ENCODE measurements at places on chromosomes 3 and 15.

DNA sequence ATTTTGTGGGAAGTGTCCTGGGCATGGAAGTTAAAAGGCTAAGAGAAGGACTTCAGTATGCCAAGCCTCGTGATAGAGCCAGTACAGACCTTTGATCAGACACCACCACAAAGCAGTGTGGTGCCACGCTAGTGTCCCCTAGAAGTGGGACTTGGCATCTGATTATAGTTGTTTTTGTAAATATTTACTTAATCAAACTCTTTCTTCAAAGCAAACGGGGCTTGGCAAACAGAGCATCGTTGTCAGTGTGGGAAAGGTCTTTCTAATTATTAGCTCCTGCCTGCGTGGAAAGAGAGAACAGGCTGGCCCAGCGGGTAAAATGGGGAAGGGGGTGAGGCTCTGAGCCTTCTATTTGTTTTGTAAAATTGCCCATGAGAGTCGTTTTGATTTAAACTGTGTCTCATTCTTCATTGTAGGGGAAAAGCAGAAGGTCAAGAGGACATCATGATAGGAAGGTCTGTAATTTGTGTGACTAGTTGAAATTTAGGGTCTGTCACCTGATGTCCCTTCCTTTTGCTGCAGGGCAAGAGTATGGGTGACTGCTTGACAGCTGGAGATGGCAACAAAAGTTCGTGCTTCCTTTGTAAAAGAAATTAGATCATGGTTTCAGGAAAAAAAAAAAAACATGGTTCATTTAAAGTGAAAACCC lies 105.0 kb downstream of the IQCH start:
- DNase-seq: no peak

DNA sequence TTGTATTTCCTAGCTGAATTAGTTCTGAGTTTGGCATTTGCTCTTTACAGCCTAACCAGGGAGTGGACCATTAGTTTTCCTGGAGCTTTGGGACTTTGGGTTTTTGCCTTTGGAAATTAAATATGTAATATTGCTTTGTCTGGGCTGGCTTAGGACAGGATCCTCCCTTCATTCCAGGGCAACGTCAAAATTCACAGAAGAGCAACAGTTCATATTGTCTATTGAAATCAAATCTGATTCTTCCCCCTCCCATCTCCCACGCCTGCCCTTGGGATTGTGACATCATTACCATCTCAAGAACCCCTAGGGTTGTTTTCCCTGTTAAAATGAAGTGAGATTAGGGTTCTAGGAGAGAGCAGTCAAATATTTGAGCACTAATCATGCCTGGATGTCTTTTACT lies 194.1 kb downstream of the ROBO2 start:
- no peak for DNase-seq

DNA sequence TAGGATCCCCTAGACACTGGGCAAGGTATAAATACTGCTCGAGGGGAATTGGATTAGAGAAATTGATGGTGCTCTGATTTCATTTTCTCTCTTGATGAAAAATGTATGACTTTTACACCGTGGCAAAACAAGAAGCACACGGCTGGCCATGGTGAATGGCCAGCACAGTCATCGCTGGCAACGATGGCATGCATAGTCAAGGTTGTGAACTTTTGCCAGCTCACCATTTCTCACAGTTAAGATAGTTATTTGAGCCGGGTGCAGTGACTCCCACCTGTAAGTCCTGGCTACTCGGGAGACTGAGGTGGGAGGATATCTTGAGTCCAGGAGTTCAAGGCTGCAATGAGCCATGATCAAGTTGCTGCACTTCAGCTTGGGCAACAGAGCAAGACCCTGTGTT lies 95.4 kb downstream of the HMG20A start:
- no peak for DNase-seq

- DNase-seq: no peak
Observed at GRCh38 chr15:100672959-100673358, 70.6 kb downstream of the ASB7 start.

DNA sequence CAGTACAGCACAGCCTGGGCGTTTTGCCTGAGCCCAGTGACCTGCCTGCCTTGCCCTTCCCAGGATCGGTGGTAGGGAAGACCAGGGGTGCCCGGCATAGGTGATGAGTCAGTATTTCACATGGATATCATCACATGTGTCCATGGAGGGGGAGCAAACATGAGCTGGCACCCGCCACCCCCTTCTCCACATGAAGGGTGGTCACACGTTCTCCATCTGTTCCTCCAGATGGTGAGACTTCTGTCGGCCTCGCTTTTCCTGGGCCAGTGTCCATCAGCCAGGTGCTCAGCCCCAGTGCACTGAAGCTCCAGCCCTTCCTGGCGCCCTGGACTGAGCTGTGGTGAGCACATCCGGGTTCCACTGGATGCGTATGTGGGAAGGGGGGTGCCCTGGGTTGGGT lies 208.4 kb downstream of the UBE3A start:
- no peak for DNase-seq

DNA sequence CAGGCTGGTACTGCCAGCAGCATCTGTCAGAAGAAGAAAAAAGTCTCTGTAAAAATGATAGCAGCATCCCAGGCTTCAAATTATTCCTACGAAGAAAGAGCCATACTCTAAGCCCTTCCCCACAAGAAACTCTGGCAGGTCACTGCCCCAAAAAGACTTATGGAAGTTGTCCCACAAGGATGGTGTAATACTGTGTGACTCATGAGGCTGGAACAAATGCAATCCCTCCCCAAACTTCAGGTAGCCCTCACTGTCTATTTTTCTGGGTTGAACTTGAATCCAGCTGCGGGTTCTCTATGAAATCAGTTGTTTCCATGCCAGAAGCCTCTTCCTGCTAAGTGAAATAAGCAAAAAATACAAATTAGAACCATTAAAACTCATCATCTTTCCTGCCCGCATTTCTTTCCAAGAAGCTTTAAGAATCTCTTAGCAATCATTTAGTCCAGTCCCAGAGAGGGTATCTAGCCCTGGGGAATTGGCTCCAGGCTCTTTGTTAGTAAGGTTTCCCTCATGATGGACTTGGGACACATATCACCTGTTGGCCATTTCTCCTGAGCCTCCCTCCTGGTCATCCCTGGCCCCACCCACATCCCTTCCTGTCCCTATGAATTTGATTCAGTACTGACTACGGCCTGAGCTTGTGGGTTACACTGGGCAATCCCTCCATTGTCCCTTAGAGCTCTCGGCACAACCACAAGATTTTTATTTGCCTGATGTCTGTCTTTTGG lies 51.7 kb downstream of the FAM174B start:
- no peak for DNase-seq

- DNase-seq: no peak
Observed at GRCh38 chr15:66588971-66589370, 23.2 kb upstream of the LCTL start.

DNA sequence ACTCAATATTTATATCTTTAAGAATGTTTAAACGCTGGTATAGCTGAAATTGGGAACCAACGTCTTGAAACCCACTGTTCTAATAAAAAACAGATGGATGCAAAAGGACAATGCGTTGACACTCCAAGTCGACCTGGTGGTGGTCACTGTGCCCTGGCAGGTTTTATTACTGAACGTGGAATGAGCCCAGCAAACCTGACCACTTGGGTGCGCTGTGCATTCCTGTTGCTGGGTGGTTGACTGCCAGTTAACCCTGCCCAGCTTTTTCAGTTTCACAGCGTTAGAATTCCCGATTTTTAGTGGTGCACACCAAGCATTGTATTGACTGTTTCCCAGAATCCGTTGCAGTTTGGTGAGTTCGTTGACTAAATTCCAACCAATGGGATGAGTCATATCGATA lies 384.4 kb downstream of the OCA2 start:
- no peak for DNase-seq

GRCh38 chr3:72595927-72596610 lies 252.2 kb downstream of the SHQ1 start:
- DNase-seq: no peak

- no peak for DNase-seq
Observed at GRCh38 chr3:51815614-51816013, 36.6 kb upstream of the IQCF6 start.

- DNase-seq: peak; percentile 78
Observed at GRCh38 chr3:10602769-10603768, 97.7 kb upstream of the ATP2B2 start.

DNA sequence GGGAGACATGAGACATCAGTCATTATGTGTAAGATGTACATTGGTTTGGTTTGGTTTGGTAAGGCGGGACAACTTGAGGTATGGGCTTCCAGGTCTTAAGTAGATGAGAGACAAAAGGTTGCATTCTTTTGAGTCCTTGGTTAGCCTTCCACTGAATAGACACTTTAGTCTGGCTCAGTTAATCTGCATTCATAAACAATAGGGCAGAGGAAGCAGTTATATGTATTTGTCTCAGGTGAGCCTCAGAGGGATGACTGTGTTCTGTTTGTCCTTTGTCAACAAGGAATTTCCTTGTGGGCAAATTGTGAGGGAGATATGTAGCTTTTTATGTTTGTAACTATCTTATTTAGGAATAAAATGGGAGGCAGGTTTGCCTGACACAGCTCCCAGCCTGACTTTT lies 50.4 kb downstream of the TCF12 start:
- DNase-seq: no peak

DNA sequence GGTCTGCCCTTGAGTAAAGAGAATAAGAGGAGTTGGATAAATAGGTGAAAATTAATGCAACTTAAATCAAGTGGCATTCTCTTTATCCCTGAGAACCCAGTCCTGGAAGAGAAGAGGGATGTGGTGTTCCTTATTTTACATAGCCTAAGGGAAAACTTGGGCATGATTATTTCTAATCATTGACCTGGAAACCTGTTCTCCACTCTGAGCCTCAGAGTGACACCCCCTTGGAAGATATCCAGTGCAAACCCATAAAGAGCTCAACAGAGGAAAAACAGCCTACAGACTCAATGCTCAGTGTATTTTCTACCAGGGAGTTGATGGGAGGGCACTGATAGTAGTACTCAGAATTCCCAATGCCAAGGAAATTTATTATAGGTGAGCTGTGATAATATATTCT lies 22.0 kb downstream of the SLC15A2 start:
- DNase-seq: no peak

DNA sequence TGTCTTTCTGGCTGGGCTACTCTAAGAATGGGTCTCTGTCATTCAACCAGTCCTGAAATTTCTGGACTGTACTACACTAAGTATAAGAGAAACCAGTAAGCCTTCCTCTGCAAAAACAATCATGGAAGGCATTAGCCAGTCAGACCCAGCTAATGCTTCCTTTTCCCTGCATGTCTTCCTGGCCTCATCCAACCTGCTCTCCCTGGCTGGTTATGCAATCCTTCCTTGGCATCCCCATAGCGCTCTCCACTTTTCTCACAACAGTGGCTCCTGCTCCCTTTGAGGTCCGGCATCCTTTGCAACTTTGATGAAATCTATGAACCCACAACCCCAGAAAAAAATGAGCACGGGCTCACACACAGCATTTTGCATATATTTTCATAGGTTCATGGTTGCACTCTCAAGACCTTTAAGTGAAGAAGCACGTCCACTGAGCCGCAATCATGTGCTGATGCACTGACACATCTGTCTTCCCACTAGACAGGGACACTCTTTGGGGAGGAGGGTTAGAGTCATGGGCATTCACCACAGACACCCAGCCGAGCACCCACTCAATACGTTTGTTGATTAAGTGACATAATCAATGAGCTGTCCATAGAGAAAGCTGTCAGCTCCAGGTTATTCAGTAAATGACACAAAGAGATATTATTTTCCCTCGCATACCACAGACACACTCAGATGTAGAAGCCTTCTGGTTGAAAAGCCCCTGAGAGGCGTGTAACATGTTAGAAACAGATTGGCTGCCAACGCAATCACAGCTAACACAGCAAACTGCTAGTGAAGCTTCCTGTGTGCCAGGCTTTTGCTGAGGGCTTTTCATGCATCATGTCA lies 66.7 kb downstream of the PLD1 start:
- DNase-seq: no peak

DNA sequence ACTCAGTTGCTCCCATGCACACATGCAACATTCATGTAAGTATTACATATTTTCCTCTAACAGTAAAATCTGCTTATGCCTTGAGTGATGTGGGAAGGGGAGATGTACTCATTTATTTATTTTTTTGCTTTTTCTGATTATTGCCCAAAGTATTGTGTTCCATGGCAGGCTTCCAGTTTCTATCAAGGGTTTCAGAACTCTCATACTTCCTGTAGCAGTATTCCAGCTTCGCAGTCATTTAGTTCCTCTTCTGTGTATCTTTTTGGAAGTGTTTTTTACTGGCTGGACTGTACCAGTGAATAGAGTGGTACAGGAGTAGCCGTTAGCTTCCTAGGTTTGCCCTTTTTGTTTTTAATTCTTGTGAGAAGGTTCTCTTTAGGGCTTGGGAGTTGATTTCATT lies 26.9 kb downstream of the RAB11A start:
- DNase-seq: no peak

- no peak for DNase-seq
Observed at GRCh38 chr3:37384117-37384516, 209.7 kb upstream of the LRRFIP2 start.

DNA sequence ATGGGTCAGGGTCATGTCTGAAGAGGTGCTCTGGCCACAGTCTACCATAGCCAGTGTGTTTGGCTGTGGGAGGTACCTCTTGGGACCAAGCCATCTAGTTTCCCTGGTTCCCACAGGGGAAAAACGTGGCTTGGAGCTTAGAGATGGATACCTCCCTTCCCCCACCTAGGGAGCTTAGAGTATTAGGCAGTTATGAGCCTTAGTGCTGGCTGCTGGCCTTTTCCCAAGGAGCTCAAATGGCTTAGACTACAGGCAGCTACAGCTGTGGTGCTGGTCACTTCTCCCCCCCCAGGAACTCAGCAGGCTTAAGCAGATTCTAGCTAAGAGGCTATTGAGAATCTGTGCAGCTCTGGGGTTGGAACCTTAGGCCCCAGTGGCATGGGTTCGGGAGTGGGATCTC lies 591.2 kb downstream of the NSUN3 start:
- no peak for DNase-seq

All from central memory CD4-positive, alpha-beta T cell (primary cell).